Dermis lymphatic vessel endothelial cell (primary cell): ENCODE measurements at places on chromosomes 7 and 10. TPM values are rescaled to one million over a fixed set of nuclear protein-coding genes. Genes with fewer than 3 reads are reported as not detected.

MAD1L1 gene
- total RNA-seq = 30.4 and 41.6 TPM in 2 replicates

AS3MT gene
- total RNA-seq = 0.43 and 0.54 TPM in 2 replicates

TRPV5 gene
- total RNA-seq = not detected in 2 replicates

MTPN gene
- total RNA-seq = 101 and 108 TPM in 2 replicates

SPRN gene
- not detected in 2 replicates for total RNA-seq

AP4M1 gene
- 14.3 and 15.6 TPM in 2 replicates for total RNA-seq

TRIM74 gene
- 0.09 and 0.22 TPM in 2 replicates for total RNA-seq

OR2A42 gene
- not detected in 2 replicates for total RNA-seq

SLC25A28 gene
- total RNA-seq = 9.8 and 11.9 TPM in 2 replicates

PLCE1 gene
- total RNA-seq = 0.86 and 1.6 TPM in 2 replicates

ANK3 gene
- total RNA-seq = 0.11 and 0.17 TPM in 2 replicates

CPEB3 gene
- 1.6 TPM in 2 replicates for total RNA-seq

ATG9B gene
- under 0.01 TPM in 2 replicates for total RNA-seq

LRRN3 gene
- not detected in 2 replicates for total RNA-seq

PNLIP gene
- not detected in 2 replicates for total RNA-seq

CALD1 gene
- 168 and 276 TPM in 2 replicates for total RNA-seq

HOXA6 gene
- total RNA-seq = 1.8 and 2.7 TPM in 2 replicates

CDHR1 gene
- total RNA-seq = under 0.01 and 0.09 TPM in 2 replicates

LRMDA gene
- 22.0 and 26.9 TPM in 2 replicates for total RNA-seq

CALN1 gene
- 0.09 and 2.4 TPM in 2 replicates for total RNA-seq

C7orf57 gene
- total RNA-seq = not detected in 2 replicates

SRRT gene
- 33.5 and 41.1 TPM in 2 replicates for total RNA-seq

GFRA1 gene
- total RNA-seq = 5.1 and 33.4 TPM in 2 replicates

PNLIPRP1 gene
- total RNA-seq = not detected in 2 replicates

MSS51 gene
- 0.69 and 0.76 TPM in 2 replicates for total RNA-seq

CALML3 gene
- total RNA-seq = not detected in 2 replicates

CPED1 gene
- total RNA-seq = 2.8 TPM in 2 replicates

HOXA7 gene
- total RNA-seq = 1.4 and 2.5 TPM in 2 replicates
